Effector memory CD4-positive, alpha-beta T cell (primary cell): ENCODE measurements at places on chromosomes 1 and 21.
A peak's percentile ranks its signal among the peaks of the same experiment; 100 is the strongest.

GRCh38 chr1:74502858-74503257 lies 9.6 kb downstream of the LRRC53 start:
- H3K36me3 ChIP-seq: no peaks in the 10 kb centered on the region
- no peaks in the 10 kb centered on the region for H3K27me3 ChIP-seq
- no peak overlapping the region for H3K4me3 ChIP-seq

- no peak overlapping the region for H3K4me3 ChIP-seq
- no peaks in the 10 kb centered on the region for H3K4me1 ChIP-seq
- no peaks in the 10 kb centered on the region for H3K36me3 ChIP-seq
Measured at GRCh38 chr1:235408503-235408960, 41.3 kb downstream of the TBCE start.

DNA sequence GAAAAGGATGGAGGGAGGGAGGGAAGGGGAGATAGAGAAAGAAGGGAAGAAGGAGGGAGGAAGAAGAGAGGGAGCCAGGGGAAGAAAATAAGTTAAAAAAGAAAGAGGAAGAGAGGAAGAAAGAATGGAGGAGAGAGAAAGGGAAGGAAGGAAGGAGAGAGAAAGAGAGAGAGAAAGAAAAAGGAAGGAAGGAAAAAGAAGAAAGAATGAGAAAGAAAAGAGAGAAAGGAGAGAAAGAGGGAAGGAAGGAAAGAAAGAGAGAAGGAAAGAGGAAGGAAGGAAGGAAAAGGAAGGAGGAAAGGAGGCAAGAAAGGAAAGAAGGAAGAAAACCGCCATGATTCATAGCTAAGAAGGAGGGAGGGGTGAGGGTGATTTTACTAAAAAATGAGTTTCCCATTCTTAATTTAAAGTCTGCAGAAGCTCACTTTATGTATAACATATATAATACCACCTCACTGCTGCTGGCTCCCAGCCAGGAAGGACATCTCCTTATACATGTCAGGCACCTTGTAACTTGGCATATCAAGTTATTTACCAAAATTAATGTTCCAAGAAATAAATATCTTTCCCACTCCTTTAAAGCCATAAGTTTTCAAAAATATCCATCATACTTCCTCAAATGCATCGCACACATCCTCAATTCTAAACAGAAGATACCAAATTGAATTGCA lies 46.0 kb upstream of the OLIG2 start:
- DNase-seq: no peak
- no peaks in the 10 kb centered on the region for H3K27me3 ChIP-seq
- no peak overlapping the region for H3K27ac ChIP-seq
- H3K4me1 ChIP-seq: no peaks in the 10 kb centered on the region

GRCh38 chr1:96374076-96374762 lies 347.4 kb upstream of the PTBP2 start:
- no peak for DNase-seq
- no peaks in the 10 kb centered on the region for H3K4me1 ChIP-seq
- H3K27ac ChIP-seq: no peak overlapping the region
- no peak overlapping the region for H3K4me3 ChIP-seq
- H3K36me3 ChIP-seq: no peaks in the 10 kb centered on the region

GRCh38 chr21:46486481-46487126 lies 27.9 kb downstream of the DIP2A start:
- H3K27ac ChIP-seq: no peak overlapping the region
- no peak overlapping the region for H3K4me3 ChIP-seq
- no peaks in the 10 kb centered on the region for H3K4me1 ChIP-seq
- H3K36me3 ChIP-seq: peaks cover 21% of the 10 kb centered on the region
- no peaks in the 10 kb centered on the region for H3K27me3 ChIP-seq

GRCh38 chr1:206507284-206508129 lies at the start of gene RASSF5:
RASSF5 (plus strand) TSS chr1:206507531; CDS start chr1:206507603, 72 bp downstream.
- no peak within 1 kb of the TSS for H3K27ac ChIP-seq
- peak; percentile 63 for DNase-seq
- no peaks in the 10 kb centered on the region for H3K36me3 ChIP-seq
- peaks cover 13% of the 10 kb centered on the region for H3K4me1 ChIP-seq

GRCh38 chr1:247448107-247448791 lies 9.7 kb downstream of the OR2B11 start:
- peaks cover 33% of the 10 kb centered on the region for H3K36me3 ChIP-seq
- H3K4me1 ChIP-seq: no peaks in the 10 kb centered on the region
- H3K27me3 ChIP-seq: no peaks in the 10 kb centered on the region
- no peak for DNase-seq

- H3K27ac ChIP-seq: no peak overlapping the region
- no peaks in the 10 kb centered on the region for H3K27me3 ChIP-seq
- no peak for DNase-seq
- H3K4me3 ChIP-seq: no peak overlapping the region
- no peaks in the 10 kb centered on the region for H3K36me3 ChIP-seq
Measured at GRCh38 chr1:228333739-228334115, 72.9 kb downstream of the TRIM11 start.

DNA sequence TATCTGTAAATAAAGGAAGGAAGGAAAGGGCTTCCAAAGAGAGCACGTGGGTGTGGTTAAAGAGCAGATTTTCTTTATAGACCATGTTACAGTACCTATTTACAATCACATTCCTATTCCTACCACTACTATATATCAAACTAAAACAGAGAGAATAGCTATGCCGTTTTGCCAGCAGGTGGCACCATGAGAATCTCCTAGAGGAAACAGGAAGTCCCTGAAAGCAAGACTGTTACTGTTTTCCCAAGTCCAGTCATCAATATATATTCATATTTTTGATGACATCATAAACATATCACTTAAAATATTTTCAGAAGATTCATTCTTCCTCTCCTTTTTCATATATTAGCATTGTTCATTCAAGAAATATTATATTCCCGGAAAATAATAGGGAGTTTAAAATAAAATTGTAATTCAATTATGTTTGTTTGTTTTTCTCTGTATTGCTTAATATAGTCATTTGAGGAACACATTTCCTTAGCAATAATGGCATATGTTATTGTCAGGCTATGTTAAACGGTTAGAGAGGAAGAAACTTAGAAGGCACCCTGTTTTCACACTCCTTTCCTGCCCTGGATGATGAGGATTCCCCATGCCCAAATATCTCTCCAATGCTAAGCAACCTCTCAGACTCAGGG lies 6.6 kb downstream of the CCDC190 start:
- no peak overlapping the region for H3K4me3 ChIP-seq
- H3K27ac ChIP-seq: no peak overlapping the region
- no peaks in the 10 kb centered on the region for H3K27me3 ChIP-seq
- no peaks in the 10 kb centered on the region for H3K4me1 ChIP-seq
- H3K36me3 ChIP-seq: no peaks in the 10 kb centered on the region

DNA sequence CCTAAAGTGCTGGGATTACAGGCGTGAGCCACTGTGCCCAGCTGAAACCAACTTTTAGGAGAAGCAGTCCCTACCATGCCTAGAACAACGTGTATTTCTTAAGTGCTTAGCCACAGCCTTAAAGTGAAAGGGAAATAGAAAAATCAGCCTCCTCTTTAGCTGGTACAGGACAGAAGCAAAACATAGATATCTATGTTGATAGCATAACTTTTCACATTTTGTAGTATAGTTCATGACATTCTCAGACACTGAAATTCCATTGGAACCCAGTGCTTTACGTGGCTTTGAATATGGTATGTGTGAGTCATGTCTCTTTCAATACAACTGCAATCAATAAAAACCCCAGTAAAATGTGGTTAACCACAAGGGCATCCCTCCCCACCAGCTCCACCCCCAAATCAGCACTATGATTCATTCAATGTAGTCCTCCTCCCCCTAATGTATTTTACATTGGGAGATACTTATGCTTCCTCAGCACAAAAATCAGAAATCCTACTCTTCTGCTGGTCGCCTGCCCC lies 32.1 kb downstream of the TGFB2 start:
- DNase-seq: peak; percentile 6
- H3K4me3 ChIP-seq: no peak overlapping the region
- no peaks in the 10 kb centered on the region for H3K36me3 ChIP-seq
- peaks cover 8% of the 10 kb centered on the region for H3K4me1 ChIP-seq

DNA sequence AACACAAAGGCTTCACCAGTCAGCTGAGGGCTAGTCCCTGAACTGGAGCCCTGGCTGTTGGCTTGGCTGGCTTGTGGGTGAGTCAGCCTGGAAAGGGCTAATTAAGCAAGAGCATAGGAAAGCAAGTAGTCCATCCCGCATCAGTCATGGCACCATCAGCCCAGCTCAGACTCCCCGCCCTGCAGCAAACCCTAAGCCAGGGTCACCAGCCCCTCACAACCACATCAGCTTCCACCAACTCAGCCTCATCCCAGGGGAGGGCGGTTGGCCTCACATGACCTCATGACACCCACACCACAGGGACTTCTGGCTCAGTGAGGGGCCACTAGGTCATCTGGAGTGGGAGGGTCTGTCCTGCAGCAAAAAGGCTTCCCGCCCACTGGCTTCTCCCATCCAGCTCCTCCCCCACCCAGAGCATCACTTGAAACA lies 7.0 kb upstream of the SPATC1L start:
- H3K27me3 ChIP-seq: no peaks in the 10 kb centered on the region
- DNase-seq: no peak
- no peak overlapping the region for H3K4me3 ChIP-seq
- H3K36me3 ChIP-seq: peaks cover 26% of the 10 kb centered on the region
- no peak overlapping the region for H3K27ac ChIP-seq

- H3K27ac ChIP-seq: no peak overlapping the region
- peak; percentile 37 for DNase-seq
- no peak overlapping the region for H3K4me3 ChIP-seq
- no peaks in the 10 kb centered on the region for H3K27me3 ChIP-seq
Measured at GRCh38 chr1:206489980-206490770, 17.2 kb upstream of the RASSF5 start.

GRCh38 chr1:25748531-25749205 lies 51.3 kb upstream of the SELENON start:
- peaks cover 27% of the 10 kb centered on the region for H3K36me3 ChIP-seq
- H3K4me1 ChIP-seq: no peaks in the 10 kb centered on the region
- no peaks in the 10 kb centered on the region for H3K27me3 ChIP-seq
- no peak overlapping the region for H3K4me3 ChIP-seq
- no peak overlapping the region for H3K27ac ChIP-seq

GRCh38 chr1:69148731-69149130 lies 419.0 kb upstream of the LRRC7 start:
- no peaks in the 10 kb centered on the region for H3K27me3 ChIP-seq
- H3K4me1 ChIP-seq: no peaks in the 10 kb centered on the region
- H3K27ac ChIP-seq: no peak overlapping the region
- no peak for DNase-seq
- H3K4me3 ChIP-seq: no peak overlapping the region

- H3K4me3 ChIP-seq: no peak overlapping the region
- no peaks in the 10 kb centered on the region for H3K4me1 ChIP-seq
- no peaks in the 10 kb centered on the region for H3K36me3 ChIP-seq
Measured at GRCh38 chr1:33219886-33220661, 36.2 kb upstream of the ZNF362 start.

- no peak overlapping the region for H3K4me3 ChIP-seq
- peaks cover 5% of the 10 kb centered on the region for H3K4me1 ChIP-seq
- no peaks in the 10 kb centered on the region for H3K27me3 ChIP-seq
- no peak overlapping the region for H3K27ac ChIP-seq
- no peak for DNase-seq
Measured at GRCh38 chr1:44701141-44701573, 26.6 kb downstream of the ARMH1 start.

DNA sequence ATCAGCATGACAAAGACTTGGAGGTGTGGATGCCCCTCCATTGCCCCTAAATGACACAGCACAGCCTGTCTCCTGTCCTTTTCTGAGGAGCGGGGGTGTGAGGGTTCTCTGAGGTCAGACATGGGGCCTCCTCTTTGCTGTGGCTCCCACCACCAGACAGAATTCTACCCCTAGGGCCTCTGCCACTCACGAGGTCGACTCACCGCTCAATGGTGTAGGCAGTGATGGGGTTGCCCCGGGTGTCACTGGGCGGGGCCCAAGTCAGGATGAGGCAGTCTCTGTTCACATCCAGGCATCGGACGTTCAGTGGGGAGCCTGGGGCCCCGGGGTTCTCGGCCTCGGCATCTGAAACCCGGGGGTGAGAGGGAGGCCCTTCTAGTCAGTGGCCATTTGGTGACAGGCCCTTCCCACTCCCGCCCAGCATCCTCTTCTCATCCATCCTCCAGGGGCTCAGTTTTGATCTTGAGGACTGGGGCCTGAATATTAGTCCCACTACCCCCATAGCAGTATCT lies 19.9 kb downstream of the MYOM3 start:
- H3K4me1 ChIP-seq: no peaks in the 10 kb centered on the region
- no peak for DNase-seq
- H3K27me3 ChIP-seq: no peaks in the 10 kb centered on the region
- H3K36me3 ChIP-seq: no peaks in the 10 kb centered on the region
- no peak overlapping the region for H3K27ac ChIP-seq

- H3K4me1 ChIP-seq: peaks cover 14% of the 10 kb centered on the region
- H3K4me3 ChIP-seq: no peak overlapping the region
- no peak for DNase-seq
- H3K36me3 ChIP-seq: no peaks in the 10 kb centered on the region
Measured at GRCh38 chr1:15757016-15757543, 1.5 kb upstream of the FBLIM1 start.

DNA sequence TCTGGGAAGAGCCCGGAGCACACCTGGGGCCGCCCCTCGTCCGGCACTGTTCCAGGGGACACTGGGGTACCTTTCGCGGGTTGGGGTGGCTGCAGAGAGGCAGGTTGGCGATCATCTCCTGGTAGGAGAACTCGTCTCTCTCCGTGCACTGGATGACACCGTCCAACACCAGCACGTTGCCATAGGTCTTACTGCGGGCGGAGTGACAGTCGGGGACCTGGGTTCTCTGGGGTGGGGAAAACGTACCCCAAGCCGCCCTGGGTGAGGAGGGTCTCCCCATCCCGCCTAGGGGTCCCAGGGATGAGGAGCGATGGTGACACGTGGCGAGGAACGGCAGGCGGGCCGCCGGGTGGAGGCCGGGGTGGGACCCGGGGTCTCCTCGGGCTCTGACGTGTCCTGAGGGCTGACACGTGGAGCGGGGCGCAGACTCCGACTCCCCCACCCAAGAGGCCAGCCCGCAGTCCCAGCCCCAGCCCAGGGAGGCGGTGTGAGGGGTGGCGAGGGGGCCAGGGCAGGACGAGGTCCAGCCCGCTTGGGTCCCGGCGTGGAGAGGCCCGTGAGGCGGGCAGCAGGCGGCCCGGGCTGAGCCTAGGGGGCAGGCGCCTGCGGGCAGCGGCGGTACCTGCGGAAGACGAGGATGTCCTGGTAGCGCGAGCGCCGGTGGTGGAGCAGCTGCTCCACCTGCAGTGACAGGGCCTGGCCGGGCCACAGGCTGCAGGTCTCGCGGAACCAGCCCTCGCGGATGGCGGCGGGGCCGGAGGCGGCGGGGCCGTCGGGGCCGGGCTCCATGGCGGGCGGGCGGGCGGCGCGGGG lies 457 bp downstream of the SRM start:
- peak overlapping the region; percentile 91 for H3K4me3 ChIP-seq
- peak overlapping the region; percentile 53 for H3K27ac ChIP-seq
- peaks cover 13% of the 10 kb centered on the region for H3K36me3 ChIP-seq
- DNase-seq: no peak
- no peaks in the 10 kb centered on the region for H3K27me3 ChIP-seq

- peak overlapping the region; percentile 80 for H3K27ac ChIP-seq
- DNase-seq: no peak
- peak overlapping the region; percentile 84 for H3K4me3 ChIP-seq
- no peaks in the 10 kb centered on the region for H3K36me3 ChIP-seq
- H3K27me3 ChIP-seq: no peaks in the 10 kb centered on the region
Measured at GRCh38 chr1:93845538-93846205, 33.3 kb downstream of the DNTTIP2 start.

GRCh38 chr1:189429610-189430009 lies 1048.1 kb downstream of the BRINP3 start:
- no peaks in the 10 kb centered on the region for H3K27me3 ChIP-seq
- DNase-seq: no peak
- H3K36me3 ChIP-seq: no peaks in the 10 kb centered on the region
- no peaks in the 10 kb centered on the region for H3K4me1 ChIP-seq
- no peak overlapping the region for H3K27ac ChIP-seq
